ENCODE measurements at places on chromosomes 16 and 17.

DNA sequence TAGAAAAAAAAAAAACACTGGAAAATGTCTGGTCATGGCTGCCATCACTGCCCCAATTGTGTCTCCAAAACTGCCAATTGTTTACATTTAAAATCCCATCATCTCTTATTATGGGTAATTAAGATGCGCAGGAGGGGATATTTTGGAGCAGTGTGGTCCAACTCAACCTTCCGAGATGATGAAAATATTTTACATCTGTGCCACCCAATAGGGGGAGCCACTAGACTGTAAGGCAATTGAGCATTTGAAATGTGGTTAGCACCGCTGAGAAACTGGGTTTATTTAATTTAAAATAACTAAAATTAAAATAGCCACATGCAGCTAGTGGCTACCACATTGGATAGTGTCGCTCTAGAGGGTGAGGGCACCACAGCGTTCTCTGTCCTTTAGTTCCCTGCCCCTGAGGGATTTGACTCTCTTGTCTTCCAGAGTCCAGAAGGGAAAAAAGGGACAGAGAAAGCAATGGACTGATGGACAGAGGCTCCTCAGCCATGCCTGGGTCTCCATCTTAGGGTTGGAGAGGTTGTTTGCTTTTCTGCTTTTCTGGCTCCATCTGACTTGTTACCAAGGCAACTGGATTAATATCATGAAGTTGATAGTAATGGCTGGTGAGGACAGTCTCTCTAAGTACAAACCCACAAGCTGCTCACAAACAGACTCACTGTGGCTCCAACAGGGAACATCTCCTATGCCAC is 3.5 kb downstream of the MPO start:
- DNase-seq = no peak

GRCh38 chr16:77816293-77816692 is 27.9 kb downstream of the VAT1L start:
- no peak for DNase-seq

- DNase-seq = no peak
These were observed 60.6 kb upstream of the TMEM97 start for GRCh38 chr17:28258347-28258887.

DNA sequence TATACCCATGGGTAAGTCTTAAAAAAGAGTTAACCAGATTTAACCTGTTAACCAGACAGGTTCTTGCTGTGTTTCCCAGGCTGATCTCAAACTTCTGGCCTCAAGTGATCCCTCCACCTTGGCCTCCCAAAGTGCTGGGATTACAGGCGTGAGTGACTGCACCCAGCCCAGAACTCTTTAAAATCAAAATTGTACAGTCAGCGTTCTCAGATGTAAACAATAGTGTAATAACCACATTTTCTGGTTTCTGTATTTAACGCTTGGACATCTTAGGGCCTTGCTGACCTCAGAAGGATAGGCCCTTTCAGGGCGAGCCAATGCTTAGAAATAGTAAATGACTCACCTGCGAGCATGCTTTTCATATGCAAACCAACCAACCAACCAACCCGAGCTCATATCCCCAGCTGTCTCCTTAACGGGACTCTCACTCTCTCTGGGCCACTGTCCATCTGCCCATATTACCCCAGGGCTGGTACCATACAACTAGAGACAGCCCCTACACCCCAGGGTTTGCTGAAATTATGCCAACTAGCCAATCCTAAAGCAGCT is 415.0 kb upstream of the XYLT1 start:
- DNase-seq = no peak

- DNase-seq = no peak
These were observed 12.4 kb upstream of the CCR7 start for GRCh38 chr17:40577611-40578065.

GRCh38 chr16:13896543-13897182 is 23.3 kb upstream of the ERCC4 start:
- no peak for DNase-seq

GRCh38 chr16:81136390-81137335 is 40.5 kb upstream of the GCSH start:
- DNase-seq = peak; percentile 3

- peak; percentile 67 for DNase-seq
These were observed 8.1 kb upstream of the EFCAB13 start for GRCh38 chr17:47315451-47316266.

GRCh38 chr17:5640726-5641125 is 56.4 kb upstream of the NLRP1 start:
- no peak for DNase-seq

DNA sequence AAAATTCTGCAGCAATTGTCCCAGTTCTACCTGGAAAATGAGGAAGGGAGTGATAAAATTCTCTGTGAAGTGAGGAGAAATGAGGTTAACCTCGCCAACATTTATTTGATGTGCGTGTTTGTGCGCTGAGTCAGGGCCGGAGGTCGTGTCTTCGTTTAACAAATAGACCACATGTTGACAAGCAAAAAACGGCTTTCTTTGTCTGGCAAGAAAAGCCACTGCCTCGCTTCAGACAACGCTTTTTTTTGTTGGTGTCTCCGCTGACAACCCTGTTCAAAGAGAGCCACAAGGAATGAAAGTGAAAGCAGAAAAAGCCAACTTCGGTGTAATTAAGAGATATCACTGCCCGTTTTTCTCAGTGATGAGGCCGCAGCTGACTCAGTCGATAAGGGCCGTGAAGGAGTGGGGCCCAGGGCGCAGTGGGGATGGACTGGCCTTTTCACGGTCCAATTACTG is 510.6 kb downstream of the CDH13 start:
- DNase-seq = no peak

DNA sequence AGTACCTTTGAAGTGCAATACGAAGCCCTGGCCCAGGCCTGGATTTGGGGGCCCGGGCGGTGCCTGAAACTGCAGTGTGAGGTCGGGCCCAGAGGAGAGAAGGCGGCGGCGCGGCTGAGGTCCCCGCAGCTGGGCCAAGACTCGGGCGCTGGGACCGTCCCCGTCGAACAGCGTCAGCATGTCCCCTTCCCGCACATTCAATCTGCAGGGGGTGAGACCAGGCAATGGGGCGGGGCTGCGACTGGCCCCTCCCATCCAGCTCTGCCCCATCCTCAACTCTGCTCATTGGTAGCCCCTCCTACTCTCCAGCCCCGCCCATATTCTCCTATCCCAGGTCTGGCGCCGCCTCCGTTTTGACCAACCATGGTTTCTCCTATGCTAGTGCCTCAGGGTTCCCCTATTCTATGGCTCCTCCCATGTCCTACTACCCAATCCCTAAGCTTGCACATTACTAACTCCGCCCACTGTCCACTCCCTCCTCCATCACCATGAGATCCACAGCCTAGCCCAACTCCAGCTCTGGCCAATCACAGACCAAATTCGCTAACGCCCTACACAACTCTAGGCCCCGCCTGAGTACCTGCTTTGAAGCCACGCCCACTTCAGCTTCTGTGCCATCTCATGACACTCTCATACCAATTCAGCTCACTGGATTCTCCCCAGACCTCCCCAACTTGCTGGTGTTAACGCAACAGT is 14.4 kb upstream of the CDIPT start:
- no peak for DNase-seq

- no peak for DNase-seq
These were observed 257.3 kb upstream of the SALL1 start for GRCh38 chr16:51408357-51408756.

DNA sequence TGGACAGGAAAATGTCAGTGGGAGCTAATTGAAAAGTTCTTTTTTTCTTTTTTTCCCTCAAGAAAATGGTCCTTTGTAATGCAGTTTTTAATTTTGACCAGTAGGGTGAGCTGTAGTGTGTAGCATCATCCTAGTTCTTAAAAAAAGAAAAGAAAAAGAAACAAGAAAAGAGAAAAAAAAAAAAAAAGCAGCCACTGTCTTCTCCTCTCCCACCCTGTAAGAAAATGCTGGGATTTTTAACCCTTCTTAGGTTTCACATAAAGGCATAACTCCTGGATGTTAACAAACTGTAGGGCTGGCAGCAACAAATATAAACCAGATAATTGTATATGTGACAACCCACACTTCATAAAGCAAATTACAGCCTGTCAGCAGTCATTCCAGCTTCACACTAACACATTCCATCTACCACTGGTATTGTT is 78.1 kb downstream of the SKAP1 start:
- peak; percentile 65 for DNase-seq

DNA sequence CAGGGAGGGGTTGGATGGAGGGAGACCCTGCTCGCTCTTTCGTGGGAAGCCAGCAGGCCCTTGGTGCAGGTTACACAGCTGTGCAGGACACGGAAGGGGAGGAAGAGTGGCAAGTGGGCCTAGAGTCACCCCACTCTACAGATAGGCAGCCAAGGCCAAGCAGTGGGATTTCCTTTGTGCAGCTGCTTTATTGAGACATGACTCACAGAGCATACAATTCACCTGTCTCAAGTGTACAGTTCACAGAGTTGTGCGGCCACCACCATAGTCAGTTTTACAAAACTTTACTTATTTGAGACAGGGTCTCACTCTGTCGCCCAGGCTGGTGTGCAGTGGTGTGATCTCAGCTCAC is 91.2 kb upstream of the CIBAR2 start:
- no peak for DNase-seq

- no peak for DNase-seq
These were observed 13.5 kb downstream of the PLLP start for GRCh38 chr16:57271063-57271345.

- no peak for DNase-seq
These were observed 289.7 kb upstream of the ZFHX3 start for GRCh38 chr16:73337373-73338296.

DNA sequence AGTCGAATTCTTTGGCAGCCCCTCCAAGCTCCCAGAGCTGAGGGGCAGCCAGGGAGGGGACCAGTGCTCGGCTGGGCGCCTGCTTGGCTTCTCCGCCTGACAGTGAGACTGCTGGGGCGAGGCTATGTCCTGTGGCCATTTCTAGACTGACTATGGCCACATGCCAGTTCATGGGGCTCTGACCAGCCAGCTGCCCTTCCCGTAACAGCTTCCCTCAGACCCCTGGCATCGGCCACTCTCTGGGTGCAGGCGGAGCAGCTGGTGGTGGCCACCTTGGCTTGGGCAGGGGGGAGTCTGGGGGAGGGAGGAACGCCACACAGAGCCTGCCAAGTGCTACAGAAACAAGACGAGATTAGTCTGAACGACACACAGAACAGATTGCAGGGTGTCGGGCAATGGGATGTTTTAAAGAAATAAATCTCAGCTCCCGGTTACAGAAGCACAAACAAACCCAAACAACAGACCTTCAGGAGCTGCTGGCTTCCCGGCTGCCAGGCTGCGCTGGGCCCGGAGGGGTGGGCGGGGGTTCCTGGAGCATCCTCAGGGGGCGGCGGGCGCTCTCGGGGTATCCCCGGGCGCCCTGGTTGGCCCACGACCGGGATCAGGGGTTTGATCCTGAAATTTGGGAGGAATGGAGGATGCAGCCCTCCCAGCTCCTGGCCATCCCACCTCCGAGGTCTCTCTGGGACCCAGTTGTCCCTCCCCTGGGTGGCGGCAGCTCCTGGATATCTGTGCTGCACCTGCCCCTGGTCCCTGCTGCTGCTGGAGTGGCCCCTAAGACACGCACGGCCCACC is 34.5 kb downstream of the TBC1D16 start:
- no peak for DNase-seq

GRCh38 chr16:22646948-22647556 is 136.4 kb downstream of the NPIPB5 start:
- no peak for DNase-seq

- DNase-seq = no peak
These were observed 143.8 kb upstream of the CRHR1 start for GRCh38 chr17:45640141-45640850.

GRCh38 chr17:43169561-43170139 is 1.4 kb upstream of the NBR1 start:
- DNase-seq = peak; percentile 73

DNA sequence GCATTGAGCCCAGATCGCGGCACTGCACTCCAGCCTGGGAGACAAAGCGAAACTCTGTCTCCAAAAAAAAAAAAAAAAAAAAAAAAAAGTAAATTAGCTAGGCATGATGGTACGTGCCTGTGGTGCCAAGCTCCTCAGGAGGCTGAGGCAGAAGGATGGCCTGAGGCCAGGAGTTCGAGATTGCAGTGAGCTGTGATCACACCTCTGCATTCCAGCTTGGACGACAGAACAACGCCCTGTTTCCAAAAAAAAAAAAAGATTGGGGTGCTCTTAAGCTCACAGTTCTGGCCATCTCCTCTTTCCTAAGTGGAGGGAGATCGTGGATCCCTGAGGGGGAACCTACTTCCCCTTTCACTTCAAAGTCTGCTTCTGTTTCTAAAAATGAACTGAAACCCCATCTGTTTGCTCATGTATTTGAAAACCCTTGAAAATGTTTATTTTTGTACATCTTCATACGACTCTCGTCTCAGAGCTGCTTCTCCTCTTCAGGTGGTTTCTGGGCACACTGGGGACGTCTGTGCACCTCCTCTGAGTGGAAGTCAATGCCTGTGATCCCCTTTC is 138.8 kb downstream of the PRKCA start:
- DNase-seq = no peak

DNA sequence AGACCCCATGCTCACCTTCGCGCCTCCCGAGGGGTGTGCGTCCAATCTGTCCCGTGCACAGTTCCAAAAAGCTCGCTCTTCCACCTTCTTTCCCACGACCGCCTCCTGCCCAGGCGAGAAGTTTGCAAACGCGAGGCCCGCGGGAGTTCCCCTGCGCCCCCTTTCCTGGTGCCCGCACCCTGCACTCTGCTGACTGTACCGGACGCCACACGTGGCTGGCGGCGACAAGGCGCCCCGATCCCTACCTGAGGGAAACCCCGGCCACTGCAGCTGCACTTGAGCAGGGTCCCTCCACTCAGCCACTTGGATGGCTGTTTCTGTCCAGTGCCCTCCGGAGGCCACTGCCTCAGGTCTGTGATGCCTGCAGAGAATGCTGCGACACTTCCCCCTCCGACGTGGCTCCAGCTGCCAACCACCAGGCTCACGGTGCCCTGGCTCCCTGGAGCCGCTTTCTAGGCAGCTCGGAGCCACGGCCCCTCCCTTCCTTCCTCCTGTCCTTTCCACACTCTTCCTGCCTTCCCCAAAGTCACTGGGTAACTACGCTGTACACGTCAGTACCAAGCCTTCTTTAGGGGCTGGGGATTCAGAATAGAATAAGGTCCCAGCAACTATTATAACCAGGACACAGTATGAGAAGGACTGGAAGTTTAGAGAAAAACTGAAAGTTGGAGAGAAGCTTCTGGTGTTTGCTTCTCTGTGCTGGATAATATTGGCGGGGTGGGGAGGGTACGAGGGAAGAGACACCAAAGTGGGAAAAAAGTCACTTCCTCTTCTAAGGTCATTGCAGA is at the start of gene MLKL:
TSS of gene MLKL (minus strand) at position 425 of the 788 bp plus-strand sequence. CDS start 5,105 bp downstream, outside the sequence.
- DNase-seq = no peak

- DNase-seq = no peak
These were observed 1.7 kb upstream of the ZNF423 start for GRCh38 chr16:49857423-49858181.

GRCh38 chr17:1532836-1533602 is 16.6 kb upstream of the INPP5K start:
- DNase-seq = no peak

Data from NCI-H774 (cell line).